ENCODE measurements at places on chromosomes 13 and 19.

DNA sequence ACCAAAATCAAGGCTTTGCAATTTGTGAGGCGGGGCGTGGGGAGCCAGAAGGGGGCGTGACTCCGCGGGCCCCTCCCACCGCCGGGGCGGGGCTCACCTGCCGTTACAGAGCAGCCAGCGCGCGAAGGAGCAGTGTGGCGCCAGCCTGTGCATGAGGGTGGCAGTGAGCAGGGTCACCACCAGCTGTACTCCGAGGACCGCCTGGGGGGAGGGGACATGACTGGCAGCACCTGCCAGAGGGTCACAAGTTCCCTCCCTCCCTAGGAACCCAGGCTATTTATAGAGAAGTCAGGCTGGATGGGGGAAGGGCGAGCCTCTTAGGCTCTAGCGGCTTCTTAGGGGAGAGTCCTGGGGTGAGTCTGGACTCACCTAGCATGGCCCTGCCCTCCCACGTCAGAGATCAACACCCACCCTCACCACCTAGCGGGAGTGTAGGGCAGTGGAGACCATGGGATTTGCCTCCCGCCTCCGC lies 3.6 kb downstream of the TMEM161A start:
- DNase-seq, result peak; percentile 45

GRCh38 chr13:44768239-44768638 lies 192.1 kb upstream of the TSC22D1 start:
- DNase-seq, result no peak

- DNase-seq, result peak; percentile 78
Measured at GRCh38 chr19:4911786-4912672, 2.7 kb downstream of the UHRF1 start.

DNA sequence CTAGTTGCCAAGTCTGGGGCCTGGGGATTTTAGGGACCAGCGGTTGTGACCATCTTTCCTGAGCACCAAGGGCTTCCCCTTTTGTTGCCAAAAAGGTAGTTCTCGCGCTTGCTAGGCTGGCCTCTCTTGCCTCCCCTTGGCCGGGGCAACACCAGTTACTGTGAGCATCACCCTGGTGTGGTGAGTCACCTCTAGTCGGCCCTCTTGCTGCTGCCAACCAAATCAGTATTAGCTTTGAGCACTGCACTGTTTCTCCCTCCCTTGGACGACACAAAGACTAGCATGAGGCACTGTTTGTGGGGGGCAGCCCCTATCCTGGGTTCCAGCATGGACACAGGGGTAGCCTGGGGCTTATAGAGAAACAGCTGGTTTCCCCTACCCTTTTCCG lies 6.9 kb downstream of the SYDE1 start:
- no peak for DNase-seq

DNA sequence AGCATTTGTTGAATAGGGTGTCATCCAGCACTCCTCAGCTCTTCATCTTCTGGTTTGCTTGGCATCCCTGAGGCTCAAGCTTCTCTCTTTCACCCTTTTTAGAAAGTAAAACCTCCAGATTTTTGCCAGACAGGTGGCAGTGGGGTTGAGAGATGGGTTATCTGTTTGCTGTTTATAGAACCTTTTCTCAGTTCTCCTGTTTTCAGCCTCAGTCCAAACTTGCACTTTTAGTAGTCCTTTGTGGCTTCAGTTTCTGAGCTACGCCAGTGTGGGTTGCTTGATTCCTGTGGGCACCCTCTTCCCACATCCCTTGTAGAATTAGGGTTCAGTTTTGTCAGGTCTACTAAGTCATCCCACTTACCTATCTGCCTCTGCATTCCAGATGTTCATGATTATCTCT lies 147.9 kb downstream of the PAN3 start:
- DNase-seq, result no peak

GRCh38 chr13:39909634-39910033 lies 254.2 kb downstream of the COG6 start:
- DNase-seq, result no peak

GRCh38 chr19:49335071-49335783 lies at the start of gene CD37:
Gene CD37 (plus strand): TSS chr19:49335406. CDS start chr19:49335541, 135 bp downstream.
- peak; percentile 72 for DNase-seq

DNA sequence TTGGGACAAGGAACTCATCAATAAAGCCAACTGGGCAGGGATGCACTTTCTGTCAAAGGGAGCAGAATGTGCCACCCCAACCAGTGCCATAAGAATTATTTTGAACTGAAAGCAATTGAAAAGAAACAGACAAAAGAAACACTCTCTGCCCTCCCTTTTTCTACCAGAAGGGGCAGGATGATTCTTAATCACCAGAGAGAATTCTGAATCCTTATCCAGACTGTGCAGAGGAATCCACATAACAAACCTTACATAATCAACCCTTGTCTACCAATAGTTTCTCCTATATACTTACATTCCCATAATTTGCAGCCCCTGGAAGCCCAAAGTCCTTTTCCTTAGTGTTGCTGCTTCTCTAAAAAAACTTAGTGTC lies 520.7 kb upstream of the NBEA start:
- DNase-seq, result no peak

DNA sequence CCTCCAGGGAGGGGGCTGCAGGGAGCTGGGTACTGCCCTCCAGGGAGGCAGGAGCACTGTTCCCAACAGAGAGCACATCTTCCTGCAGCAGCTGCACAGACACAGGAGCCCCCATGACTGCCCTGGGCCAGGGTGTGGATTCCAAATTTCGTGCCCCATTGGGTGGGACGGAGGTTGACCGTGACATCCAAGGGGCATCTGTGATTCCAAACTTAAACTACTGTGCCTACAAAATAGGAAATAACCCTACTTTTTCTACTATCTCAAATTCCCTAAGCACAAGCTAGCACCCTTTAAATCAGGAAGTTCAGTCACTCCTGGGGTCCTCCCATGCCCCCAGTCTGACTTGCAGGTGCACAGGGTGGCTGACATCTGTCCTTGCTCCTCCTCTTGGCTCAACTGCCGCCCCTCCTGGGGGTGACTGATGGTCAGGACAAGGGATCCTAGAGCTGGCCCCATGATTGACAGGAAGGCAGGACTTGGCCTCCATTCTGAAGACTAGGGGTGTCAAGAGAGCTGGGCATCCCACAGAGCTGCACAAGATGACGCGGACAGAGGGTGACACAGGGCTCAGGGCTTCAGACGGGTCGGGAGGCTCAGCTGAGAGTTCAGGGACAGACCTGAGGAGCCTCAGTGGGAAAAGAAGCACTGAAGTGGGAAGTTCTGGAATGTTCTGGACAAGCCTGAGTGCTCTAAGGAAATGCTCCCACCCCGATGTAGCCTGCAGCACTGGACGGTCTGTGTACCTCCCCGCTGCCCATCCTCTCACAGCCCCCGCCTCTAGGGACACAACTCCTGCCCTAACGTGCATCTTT lies 7.8 kb upstream of the CEACAM5 start:
- no peak for DNase-seq

- DNase-seq, result no peak
Measured at GRCh38 chr19:2266183-2266993, 10.2 kb upstream of the JSRP1 start.

GRCh38 chr13:58989556-58989955 lies 1174.2 kb downstream of the DIAPH3 start:
- no peak for DNase-seq

DNA sequence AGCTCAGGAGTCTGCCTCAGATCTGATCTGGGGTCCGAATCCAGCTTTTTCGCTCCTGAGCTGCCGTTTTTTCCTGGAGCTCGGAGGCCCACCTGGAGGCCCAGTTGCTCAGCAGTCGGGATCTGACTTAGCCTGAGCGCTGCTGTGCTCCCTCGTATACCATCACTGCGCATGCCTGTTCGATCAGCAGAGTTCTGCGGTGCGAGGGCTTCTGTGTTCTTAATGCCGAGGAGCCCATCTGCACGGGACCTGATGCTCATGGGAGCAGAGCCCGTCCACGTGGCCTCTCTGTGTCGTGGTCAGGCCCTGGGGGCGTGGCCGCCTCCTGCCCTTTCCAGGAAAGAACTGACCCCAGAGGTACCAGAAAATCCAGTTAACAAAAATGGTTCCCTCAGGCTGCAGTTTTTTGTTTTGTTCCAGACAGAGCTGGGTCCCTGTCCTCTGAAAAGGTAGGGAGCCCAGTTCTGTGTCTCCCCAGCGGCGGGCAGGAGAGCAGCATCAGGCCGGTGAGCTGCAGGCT lies 57.4 kb downstream of the MCF2L start:
- no peak for DNase-seq

DNA sequence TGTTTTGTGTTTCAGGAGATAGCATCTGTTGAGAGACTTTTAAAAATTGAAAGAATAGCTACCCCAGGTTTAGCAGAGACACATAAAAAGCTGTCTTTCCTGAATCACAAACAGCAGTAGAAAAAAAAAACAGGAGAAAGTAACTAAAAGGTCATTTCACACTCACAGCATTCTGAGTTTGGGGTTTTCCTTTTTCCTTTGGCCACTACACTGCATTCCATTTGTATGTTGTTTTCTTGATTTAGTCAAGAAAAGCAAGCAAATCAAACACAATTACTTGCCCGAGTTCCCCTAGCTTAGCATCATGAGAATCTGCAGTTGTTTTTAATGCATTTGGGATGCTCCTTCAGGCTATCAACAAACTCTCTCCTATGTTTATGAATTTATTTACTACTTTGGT lies 161.0 kb downstream of the KCTD12 start:
- no peak for DNase-seq

DNA sequence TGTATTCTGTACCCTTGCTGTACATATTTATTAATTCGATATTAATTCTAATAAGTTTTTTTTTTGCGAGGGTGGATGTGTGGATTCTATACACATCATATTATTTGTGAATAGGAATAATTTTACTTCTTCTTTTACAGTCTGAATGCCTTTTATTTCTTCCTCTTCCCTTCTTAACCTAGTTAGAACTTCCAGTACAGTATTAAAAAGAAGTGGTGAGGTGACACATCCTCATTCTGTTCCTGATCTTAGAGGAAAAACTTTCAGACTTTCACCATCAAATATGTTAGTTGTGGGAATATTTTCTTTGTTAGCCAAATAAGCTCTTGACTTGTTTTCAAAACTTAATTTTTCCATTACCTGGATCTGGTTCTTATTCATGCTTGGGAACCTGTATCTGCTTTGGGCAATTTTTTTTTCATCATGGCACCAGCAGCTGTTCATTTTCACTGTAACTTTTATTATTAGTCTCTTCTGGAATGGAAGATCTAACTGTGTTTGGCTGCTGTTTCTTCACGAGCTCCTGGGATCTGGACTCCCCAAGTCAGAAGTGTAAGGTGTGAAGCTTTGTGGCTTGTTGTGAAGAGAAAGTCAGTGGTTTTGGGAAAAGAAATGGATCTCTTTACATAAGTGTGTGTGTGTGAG lies 33.1 kb downstream of the RGCC start:
- DNase-seq, result no peak

GRCh38 chr13:73075546-73075945 lies 16.7 kb downstream of the KLF5 start:
- no peak for DNase-seq

DNA sequence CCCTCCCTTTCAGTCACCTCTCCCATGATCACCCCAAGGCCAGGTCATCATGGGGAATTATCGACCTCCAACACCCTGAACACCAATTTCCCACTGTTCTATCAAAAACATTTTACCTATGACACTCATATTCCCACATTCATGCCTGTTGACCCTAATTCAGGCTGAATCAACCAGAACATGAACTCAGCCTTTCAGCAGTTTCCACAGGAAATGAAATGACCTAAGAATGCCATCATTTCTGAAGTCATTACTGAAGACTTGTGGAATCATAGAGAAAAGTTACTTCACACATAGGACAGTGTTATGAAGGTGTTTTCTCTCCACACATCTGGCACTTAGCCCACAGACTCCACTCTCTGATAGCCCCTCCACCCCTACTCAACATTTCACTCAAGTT lies 29.9 kb upstream of the FAM124A start:
- DNase-seq, result no peak

DNA sequence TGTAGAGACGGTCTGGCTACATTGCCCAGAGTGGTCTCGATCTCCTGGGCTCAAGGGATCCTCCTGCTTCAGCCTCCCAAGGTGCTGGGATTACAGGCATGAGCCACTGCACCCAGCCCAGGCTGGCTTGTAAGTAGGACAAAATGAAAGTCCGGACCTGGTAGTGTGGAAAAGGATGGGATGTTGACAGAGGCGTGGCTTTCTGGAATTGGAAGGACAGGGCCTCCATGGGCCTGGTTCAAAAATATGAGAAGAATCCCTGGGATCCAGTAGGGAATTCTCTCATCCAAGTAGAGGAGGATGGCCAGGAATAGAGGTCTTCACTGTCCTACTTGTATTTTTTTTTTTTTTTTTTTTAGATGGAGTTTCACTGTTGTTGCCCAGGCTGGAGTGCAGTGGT lies 64.9 kb downstream of the TRPM4 start:
- no peak for DNase-seq

GRCh38 chr19:9935506-9936325 lies 599 bp downstream of the OLFM2 start:
- no peak for DNase-seq

DNA sequence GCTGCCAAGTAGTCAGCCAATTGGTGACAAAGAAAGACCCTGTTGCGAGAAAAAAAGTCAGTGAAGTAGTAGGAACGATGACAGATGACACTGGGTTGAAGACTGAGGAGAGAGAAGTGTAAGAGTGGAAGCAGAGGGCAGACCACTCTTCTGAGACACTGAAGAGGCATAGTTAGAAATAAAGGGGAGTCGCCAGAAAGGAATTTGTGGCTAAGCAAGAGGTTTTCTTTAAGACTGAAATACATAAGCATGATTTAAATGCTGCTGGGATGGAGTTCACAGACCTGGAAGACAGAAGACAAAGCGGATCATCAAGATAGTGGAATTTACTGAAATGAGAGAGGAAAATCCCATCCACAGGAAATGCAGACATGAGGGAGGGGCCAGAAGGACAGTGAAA lies 56.2 kb upstream of the USPL1 start:
- DNase-seq, result no peak

- DNase-seq, result peak; percentile 74
Measured at GRCh38 chr19:43555185-43555770, 20.0 kb downstream of the XRCC1 start.

DNA sequence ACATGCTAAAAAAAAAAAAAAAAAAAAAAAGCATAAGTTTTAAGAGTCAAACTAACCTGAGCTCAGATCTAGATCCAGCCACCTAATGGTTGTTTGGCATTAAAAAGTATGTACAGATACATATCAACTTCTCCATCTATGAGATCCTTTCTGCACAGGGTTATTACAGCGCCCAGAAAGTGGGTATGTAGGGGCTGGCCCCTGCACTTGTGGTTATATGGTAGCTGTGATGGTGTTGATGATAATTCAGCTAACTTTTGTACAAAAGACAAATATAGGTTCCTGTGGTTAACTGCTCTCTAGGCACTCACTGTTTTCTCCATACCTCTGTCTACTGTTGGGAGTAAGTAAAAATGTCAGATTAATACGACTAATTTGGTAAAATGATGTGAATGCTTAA lies 81.7 kb downstream of the TNFRSF19 start:
- DNase-seq, result no peak

DNA sequence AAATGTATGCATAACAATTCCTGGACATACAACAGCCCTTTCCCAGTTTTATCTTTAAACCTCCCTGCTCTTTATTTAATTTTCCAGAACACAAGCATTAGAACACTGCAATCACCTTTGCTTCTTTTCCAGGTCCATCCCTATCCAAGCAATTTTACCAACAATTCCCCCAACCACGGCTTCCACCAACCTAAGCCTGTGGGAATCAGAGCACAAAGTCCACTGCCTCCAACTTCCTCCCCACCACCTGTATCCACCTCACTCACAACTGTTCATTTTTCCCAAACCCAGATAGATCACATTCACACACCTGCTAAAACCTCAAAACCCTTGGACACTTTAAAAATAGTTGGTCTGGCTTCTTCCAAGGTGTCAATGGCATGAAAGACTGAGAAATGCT lies 39.5 kb downstream of the FOXO1 start:
- DNase-seq, result no peak

GRCh38 chr19:5138606-5139582 lies 170.0 kb downstream of the KDM4B start:
- peak; percentile 86 for DNase-seq

GRCh38 chr13:94946039-94946438 lies 233.7 kb upstream of the SOX21 start:
- no peak for DNase-seq

Measured in CD8-positive, alpha-beta memory T cell (primary cell).